ENCODE measurements at places on chromosomes 3 and 15. TPM values are rescaled to one million over a fixed set of nuclear protein-coding genes. Genes with fewer than 3 reads are reported as not detected.

The PROS1 gene
- 5.4 TPM for total RNA-seq

The FGD5 gene
- 0.40 TPM for total RNA-seq

The CPA3 gene
- total RNA-seq: not detected

The VILL gene
- total RNA-seq: 4.4 TPM

The NUP210 gene
- total RNA-seq: 14.6 TPM

The CCR1 gene
- not detected for total RNA-seq

The THPO gene
- not detected for total RNA-seq

The TUSC7 gene
- not detected for total RNA-seq

The CCDC54 gene
- not detected for total RNA-seq

The MAP3K13 gene
- 15.1 TPM for total RNA-seq

The GOLGA6D gene
- total RNA-seq: not detected

The CFAP20DC gene
- 1.3 TPM for total RNA-seq

The P4HTM gene
- total RNA-seq: not detected

The SLC28A1 gene
- not detected for total RNA-seq

The IL17RC gene
- 14.8 TPM for total RNA-seq

The DNAH1 gene
- total RNA-seq: 1.2 TPM

The LEO1 gene
- 42.9 TPM for total RNA-seq

The ROPN1 gene
- total RNA-seq: not detected

The MNS1 gene
- total RNA-seq: 10.9 TPM

The SSR3 gene
- total RNA-seq: 191 TPM

The CIB1 gene
- 48.7 TPM for total RNA-seq

The ALDH1A3 gene
- total RNA-seq: 1,090 TPM

The DUOX2 gene
- total RNA-seq: not detected

The SMCO1 gene
- total RNA-seq: not detected

Data from MG63 (cell line).